ENCODE measurements at places on chromosomes 12 and 14.

GRCh38 chr12:70070494-70071007, 172.7 kb upstream of the CNOT2 start:
- DNase-seq: no peak

GRCh38 chr14:102352213-102352612, 10.5 kb downstream of the CINP start:
- DNase-seq: no peak

- DNase-seq: no peak
Measured at GRCh38 chr12:14920475-14921126, 17.7 kb downstream of the ERP27 start.

GRCh38 chr14:65787461-65787860, 374.9 kb downstream of the FUT8 start:
- no peak for DNase-seq

DNA sequence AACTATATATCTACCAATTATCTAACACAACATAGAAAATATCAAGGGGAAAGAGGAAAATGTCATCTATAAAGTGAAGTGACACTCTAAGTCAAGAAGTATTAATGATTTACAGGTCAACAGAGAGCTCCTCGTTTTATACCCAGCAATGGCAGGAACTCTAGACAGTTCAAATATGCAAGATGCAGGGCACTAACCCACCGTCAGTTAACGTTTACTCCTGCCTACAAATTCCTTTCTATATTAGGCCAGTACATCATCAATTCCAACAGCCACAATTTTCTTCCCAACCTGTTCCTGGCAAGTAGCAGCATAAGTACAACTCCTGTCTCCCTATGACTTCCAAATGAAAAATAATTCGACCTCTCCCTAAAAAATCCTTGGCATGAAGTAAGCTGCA, 9.0 kb upstream of the KANSL2 start:
- DNase-seq: no peak

DNA sequence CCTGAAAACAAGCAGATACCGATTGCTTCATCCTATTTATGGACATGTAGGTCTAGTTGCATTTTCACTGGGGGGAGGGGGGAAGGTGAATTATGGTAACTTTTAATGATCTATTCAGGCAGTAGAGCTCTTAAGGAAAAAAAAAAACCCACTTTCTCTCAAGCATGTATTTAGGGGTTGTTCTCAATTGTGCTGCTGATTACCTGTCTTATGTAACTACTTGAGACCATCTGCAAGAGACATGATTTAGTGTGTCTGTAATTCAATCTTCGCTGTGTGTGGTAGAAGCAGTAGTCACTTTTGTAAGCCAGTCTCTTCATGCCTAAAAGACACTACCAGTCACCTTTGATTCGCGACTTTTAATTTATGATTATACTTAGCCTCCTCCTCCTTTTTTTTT, 8.9 kb downstream of the CALM1 start:
- DNase-seq: peak; percentile 33

GRCh38 chr12:49651855-49652254, 28.5 kb downstream of the PRPF40B start:
- DNase-seq: no peak
